ENCODE measurements at places on chromosomes 2 and 18.

GRCh38 chr2:107132070-107132469 is 246.1 kb upstream of the ST6GAL2 start:
- no peak for DNase-seq

DNA sequence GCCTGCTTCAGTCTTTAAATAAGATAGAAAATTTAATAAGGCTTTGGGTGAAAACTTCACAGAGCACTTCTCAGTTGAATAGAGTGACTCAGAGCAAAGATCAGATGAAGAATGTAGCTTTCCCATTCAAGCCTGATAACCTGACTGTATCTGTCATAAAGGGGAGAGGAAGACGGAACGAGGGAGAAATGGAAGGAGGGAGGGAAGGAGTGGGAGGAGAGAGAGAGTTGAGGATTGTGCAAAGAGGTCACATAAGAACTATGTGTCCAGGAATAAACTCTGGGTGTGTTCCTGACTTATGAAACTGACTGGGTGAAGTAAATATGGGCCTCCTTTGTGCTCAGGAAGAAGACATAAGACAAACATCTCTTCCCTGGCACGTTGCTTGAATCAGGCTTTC is 385.5 kb downstream of the LPIN1 start:
- DNase-seq = no peak

DNA sequence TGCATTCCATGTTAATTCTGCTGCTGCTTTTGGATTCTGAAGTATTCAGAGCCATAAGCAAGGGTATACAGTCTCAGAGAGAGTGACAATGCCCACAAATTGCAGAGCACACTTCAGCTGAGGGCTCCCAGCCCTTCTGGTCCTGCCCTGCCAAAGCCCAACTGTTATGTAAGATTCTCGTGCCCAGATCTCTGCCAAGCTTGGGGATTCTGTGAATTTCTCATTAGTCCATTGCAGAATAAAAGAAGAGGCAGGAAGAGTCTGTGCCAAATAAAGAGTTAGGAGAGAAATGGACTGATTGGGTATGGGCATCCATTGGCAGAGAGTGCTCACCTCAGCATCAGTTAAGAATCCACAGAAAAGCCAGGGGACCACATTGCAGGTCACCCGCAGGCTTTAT is 112.0 kb upstream of the PNPT1 start:
- DNase-seq = no peak

- no peak for DNase-seq
Observed at GRCh38 chr2:123870206-123870880, 154.7 kb upstream of the CNTNAP5 start.
